ELF-1 (cell line): ENCODE measurements at places on chromosomes 3 and 15.

DNA sequence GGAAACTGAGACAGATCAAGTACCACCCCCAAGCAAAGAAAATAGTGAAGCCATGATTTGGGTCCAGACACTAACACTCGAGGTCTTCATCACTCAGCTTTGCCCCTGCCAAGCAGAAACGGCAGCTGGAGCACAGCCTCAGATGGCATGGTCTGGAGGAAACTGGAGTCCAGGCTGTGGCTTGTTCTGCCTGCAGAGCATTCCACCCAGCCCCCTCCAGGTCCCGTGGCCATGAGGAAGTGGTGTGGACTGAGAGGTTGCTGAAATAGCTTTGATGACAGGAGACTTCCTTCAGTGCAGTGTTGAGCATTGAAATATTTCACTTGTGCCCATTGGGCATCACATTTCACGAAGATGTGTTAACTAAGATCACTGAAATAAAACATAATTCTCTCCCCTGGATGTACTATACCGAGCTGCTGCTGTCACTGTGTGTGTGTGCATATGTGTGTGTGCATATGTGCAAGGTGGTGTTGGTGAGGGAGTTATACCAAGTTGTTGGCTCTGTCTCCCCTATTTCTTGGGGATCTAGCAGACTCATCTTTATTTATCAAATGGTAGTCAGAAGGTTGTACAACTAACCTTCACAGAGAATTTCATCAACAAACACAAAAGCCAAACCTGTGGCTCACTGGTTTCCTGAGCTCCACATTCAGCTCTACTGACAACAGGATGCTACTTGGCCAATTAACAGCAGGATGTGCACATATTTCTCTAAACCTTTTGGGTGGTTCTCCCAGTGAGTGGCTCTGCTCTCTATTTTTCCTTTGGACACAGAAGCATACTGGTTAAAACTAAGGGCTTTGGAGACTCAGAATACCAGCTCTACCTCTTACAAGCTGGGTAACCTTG, 660.1 kb upstream of the CFAP20DC start:
- no peak for DNase-seq

DNA sequence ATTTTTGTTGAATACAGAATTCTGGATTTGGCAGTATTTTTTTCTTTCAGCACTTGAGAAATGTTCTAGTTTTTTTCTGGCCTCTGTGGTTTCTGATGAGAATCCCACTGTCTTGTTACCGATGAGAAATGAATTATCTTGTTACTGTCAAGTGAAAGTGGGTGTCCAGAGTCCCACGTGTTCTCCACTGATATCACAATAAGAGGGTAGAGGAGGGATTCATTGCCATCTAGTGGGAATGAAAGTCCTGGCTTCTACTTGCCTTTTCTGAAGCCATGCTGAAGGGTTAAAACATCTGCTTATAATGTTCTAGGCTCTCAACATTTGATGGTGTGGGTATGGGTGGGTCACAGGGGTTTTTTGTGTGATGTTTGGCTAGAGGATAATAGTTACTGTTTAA, 66.1 kb downstream of the SEC22A start:
- DNase-seq, result no peak

- DNase-seq, result no peak
These were observed 39.9 kb upstream of the LDHAL6B start for GRCh38 chr15:59166601-59167265.

- no peak for DNase-seq
These were observed 11.2 kb upstream of the ABTB1 start for GRCh38 chr3:127661600-127661999.

GRCh38 chr15:88624156-88624970, 3.2 kb downstream of the AEN start:
- peak; percentile 53 for DNase-seq

DNA sequence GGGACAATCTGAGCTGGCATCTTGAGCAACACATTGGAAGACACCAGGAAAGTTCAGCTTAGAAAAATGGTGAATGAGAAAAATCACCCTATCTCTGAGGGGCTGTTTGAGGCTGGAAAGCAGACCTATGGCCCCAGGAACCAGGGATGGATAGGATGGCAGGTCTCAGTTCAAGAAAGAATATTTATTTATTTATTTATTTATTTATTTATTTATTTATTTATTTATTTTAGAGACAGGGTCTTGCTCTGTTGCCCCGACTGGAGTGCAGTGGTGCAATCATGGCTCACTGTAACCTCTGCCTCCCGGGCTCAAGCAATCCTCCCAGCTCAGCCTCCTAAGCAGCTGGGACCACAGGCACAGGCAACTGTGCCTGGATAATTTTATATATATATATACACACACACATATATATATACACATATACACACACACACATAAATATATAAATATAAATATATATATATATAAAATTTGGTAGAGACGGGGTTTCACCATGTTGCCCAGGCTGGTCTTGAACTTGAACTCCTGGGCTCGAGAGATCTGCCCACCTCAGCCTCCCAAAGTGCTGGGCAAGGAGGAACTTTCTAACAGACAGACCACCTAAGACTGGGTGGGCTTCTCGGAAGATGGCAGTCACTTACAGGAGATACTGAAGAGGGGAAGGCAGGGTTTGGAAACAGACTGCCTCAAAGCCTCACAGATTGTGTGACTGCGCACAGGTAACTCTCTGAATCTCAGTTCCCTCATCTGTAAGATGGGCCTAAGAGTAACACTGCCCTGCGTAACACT, 29.7 kb downstream of the CCDC13 start:
- DNase-seq, result no peak

DNA sequence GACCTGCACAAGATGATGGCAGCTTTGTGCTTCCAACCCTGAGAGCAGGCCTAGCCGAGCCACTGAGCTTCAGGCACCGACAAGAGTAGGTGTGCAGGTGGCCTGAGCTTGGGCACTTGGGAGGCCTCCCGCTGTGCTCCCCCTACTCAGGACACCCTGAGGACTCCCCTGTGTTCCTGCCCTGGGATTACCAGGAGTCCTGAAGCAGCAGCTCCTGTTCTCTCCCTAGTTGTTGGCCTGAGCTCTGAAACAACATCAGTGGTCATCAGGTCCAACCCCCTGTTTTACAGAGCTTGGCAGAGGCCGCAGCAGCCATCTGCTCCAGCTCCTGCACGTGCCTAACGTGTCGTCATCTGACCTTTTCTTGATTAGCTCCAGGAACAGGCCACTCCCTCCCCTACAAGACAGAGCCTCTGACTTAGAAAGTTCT, 8.0 kb upstream of the MESP2 start:
- no peak for DNase-seq

DNA sequence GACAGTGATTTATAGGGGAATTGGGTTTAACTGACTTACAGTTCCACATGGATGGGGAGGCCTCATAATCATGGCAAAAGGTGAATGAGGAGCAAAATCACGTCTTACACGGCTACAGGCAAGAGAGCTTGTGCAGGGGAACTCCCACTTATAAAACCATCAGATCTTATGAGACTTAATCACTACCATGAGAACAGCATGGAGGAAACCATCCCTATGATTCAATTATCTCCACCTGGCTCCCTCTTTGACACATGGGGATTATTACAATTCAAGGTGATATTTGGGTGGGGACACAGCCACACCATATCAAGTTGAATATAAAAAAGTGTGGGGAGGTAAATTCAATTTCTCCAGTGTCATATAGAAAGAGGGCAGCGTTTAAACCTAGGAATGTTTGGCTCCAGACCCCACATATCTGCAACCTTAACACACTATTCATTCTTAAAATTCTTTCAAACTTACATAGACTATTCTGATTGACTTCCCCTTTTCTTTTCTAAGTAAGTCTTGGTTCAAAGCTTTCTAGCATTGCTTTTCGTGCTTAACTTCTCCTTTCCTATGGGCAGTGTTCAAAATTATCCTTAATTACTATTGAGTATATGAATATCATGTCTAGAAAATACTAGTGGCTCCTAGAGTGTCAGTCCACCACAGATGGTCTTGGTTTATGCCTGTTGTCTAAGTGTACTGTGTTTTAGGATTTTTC, 446.7 kb upstream of the GBE1 start:
- DNase-seq, result no peak

DNA sequence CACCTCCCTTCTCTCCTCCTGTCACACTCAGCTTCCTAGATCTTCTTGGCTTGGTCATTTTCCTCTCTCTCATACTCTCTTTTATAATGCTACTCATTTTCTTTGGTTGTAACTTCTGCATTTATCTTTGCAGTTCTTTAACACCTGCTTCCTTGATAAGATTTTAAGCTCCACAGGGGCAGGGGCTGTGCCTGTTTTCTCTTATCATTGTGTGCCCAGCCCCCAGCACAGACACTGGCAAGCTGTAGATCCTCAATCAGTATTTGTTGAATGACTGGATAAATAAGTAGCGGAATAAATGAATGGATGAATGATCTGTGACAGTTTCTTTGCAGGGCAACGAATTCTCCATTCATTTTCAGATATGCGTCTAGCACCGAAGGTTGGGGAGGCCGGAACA, 64.3 kb upstream of the MEX3B start:
- no peak for DNase-seq

- DNase-seq, result no peak
These were observed 4.3 kb downstream of the GREM1 start for GRCh38 chr15:32722136-32722535.

GRCh38 chr15:63372753-63373152, 8.9 kb downstream of the CA12 start:
- no peak for DNase-seq

- no peak for DNase-seq
These were observed 72.5 kb downstream of the TNFAIP8L3 start for GRCh38 chr15:51022206-51022605.

- DNase-seq, result no peak
These were observed 87.2 kb upstream of the PPIB start for GRCh38 chr15:64249883-64250575.

- no peak for DNase-seq
These were observed 9.2 kb downstream of the CCDC14 start for GRCh38 chr3:123951522-123952447.

DNA sequence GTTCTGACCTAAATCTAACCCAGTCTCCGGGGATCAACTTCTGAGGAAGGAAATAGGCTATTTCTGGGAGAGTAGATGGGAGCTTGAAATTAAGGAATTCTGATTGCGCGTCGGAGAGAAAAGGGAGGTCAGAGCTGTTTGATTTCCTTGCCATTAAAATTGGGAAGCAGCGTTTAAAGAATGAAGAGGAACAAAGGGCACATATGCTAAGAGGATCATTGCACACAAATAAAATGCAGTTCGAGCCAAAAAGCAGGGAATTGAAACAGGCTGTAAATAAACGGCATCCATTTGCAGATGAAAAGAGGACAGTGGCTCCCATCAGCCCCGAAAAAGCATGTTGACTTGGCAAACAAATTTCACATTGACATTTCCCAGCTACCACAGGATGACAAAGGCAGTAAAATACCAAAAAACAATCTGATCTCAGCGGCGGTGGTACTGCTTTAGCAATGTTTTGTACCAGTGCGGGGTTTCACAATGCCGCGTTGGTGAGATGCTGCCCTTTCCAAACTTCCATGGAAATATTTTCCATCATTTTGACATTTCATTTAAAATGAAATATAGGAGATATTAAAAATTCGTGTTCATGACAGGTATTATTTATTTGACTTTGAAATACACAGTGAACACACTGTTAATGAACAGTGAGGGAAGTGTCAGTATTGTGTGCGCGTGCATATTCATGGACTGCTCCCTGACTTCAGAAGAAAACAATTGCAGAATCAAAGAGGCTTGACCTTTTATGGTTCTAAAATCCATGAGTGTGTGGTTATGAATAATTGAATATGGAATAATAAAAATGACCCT, 108.8 kb downstream of the SQOR start:
- DNase-seq, result no peak

DNA sequence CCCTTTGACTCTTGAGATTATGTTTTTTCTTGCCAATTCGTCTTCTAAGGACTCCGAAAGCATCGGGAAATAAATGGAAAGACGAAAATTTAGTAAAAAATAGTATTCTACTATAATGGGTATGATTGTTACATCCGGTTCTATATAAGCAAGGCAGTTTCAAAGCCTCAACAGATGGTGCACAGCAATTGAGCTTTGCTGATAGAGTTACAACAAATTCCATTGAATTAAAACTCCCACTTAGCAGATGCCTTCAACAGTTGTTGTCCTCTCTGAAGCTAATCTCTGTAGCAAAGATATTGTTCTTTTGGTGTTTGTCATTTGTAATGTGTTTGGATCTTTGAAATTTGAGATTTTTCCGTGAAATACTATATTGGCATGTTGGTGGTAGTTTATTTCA, 16.1 kb upstream of the GHSR start:
- DNase-seq, result no peak

GRCh38 chr15:51390241-51390965, 48.9 kb downstream of the GLDN start:
- DNase-seq, result no peak

DNA sequence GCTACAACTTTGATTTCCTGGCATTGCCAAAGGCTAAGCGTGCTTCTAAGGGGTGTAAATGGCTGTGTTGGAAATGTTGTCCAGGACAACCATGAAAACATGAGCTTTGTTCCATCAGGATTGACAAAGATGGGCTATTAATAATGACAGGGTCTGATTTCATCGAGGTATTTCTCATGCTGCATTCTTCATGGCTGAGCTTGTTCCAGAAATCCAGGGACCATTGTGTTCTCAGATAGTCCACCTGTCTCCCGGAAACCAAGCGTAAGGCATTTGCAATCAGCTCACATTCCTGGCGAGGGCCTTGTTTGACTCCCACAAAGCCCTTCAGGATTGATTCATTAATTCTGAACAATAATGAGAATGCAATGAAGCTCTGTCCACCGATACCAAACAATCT, 111.3 kb downstream of the CD47 start:
- no peak for DNase-seq

GRCh38 chr3:18424213-18424728, 868 bp downstream of the SATB1 start:
- no peak for DNase-seq

DNA sequence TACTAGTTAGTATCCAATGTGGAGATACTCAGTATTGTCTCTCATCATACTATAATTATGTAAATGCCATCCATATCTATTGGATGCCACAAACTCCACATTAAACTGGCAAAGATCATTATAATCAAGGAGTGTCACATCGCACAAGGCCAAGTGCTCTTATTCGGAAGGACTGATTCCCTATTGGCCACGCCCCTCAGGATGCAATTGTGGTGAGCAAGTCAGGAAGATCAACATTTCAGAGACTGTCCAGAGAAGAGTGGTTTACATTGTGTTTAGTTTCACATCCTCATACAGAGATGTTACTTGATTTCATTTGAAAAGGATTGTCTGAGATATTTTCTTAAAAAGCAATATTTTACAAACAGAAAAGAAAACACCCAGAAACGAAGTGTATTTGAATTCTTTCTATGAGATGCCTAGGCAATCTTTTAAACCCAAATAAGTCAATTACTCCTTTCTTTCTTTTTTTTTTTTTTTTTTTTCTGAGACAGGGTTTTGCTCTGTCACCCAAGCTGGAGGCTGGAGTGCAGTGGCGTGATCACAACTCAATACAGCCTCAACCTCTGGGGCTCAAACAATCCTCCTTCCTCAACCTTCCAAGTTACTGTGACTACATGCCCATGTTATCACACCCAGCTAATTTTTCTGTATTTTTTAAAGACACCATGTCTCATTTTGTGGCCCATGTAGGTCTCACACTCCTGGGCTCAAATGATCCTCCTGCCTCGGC, 369.1 kb downstream of the RBMS3 start:
- no peak for DNase-seq

GRCh38 chr3:123158899-123159390, 42.8 kb upstream of the SEC22A start:
- no peak for DNase-seq
